ENCODE measurements at places on chromosomes 7 and 10. TPM values are rescaled to one million over a fixed set of nuclear protein-coding genes. Genes with fewer than 3 reads are reported as not detected.

The CALCR gene
- not detected for total RNA-seq

The TRIM50 gene
- not detected for total RNA-seq

The SPRN gene
- total RNA-seq: not detected

The GJC3 gene
- not detected for total RNA-seq

The WEE2 gene
- not detected for total RNA-seq

The PILRA gene
- total RNA-seq: not detected

The OR2A42 gene
- not detected for total RNA-seq

Measured in transverse colon (tissue), 4 donors.